ENCODE measurements at places on chromosomes 3 and 15.
A peak's percentile ranks its signal among the peaks of the same experiment; 100 is the strongest.

DNA sequence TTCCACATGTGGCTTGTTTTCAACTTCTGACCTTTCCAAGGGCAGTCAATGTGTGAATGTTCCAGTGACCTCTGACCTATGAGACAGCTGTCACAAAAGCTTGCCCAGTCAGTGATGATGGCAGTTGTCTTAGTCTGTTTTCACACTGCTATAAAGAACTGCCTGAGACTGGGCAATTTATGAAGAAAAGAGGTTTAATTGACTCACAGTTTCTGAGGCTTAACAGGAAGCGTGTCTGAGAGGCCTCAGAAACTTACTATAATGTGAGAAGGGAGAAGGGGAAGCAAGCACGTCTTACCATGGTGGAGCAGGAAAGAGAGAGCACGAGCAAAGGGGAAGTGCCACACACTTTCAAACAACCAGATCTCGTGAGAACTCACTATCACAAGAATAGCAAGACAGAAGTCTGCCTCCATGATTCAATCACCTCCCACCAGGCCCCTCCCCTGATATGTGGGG lies 95.6 kb downstream of the ECT2 start:
- DNase-seq = no peak

DNA sequence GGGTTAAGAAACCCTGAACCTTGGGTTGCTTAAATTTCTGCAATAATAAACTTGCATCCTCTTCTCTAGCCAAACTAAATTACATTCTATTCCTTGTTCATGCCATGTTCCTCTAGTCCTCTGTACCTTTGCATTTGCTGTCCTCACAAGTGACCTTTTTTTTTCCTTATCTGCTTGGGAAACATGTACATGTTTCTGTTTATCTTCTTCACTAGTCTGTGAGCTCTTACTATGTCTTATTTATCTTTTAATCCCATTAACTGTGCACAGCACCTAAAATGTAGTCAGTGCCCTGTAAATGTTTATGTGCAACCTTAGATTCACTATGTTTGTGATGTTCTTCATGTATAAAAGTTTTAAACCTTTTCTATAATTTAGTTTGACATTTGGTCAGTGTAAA lies 61.9 kb downstream of the REC114 start:
- no peak for DNase-seq

- DNase-seq = peak; percentile 61
Measured at GRCh38 chr3:52428151-52429005, 16.5 kb downstream of the SEMA3G start.

DNA sequence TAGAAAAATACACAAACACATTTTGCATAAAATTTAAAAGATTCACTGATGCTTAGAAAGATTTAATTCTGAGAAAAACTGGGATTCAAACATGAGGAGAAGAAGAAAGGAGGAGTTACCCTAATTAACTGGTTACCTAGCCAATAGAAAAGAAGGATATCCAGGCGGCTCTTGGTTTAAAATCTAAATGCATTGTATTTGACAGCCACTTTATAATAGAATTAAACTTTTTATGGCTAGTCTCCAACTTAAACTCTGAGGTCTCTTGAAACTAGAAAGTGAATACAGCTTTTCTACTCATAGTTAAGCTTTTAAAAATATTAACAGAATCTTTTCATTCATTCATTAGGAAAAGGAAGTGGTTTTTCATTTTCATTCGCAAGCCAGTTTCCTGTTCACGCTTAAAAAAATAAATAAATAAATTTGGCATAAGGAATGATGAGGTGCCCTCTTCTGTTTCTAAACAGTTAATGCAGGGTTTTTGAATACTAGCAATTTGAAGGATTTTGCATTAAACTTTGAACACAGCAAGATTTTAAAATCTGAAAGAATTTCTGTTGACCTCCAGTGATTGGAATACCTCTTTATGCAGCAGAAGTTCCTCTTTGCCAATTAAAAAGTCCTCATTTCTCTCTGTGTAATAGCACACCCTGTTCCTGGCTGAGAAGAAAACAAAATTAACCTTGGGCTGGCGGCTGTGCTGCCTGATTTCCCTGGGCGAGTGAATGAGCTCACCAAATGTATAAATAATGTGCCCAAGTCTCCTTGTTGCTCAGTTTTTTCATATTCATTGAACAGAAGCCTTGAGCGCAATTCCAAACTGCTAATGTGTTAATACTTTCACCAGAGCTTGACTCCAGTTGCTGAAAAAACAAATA lies 105.1 kb downstream of the ZMAT3 start:
- DNase-seq = no peak

Measured in A549 (cell line).